Urinary bladder (tissue), 4 donors: ENCODE measurements at places on chromosomes 11 and 22. TPM values are rescaled to one million over a fixed set of nuclear protein-coding genes. Genes with fewer than 3 reads are reported as not detected.

SESN3 gene
- total RNA-seq = 165 TPM

DNA sequence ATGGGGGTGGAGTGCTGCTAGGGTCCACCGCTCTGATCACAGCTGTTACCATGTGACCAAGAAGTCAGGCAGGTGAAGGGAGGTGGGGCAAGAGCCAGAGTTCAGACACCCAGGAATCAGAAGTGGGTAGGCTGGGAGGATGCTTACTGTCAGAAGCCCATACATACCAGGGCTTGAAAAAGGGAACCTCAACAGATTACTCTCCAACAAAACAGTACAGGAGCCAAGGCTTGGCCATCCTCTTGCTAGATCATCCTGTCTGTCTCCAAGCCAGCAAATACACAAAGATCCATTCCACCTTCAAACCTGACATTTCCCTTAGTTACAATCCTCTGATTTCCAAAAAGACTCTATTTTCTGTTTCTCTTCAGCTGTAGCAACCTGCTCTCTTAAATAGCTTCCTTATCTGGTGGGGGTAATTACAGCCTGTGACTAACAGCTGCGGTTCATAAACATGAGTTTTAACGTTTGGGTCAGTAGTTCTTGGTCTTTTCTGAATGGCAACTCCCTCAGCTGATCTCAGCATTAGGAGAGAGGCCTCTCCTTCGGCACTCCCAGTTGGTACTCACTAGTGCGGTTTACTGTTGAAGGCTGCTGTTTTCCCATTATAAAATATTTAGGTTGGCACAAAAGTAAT is 31.1 kb upstream of the WT1 start:
- DNase-seq = no peak

- no peak for DNase-seq
Measured at GRCh38 chr11:64887234-64887756, 8.9 kb upstream of the EHD1 start.

GRCh38 chr22:28139961-28140360 is 220.9 kb upstream of the PITPNB start:
- no peak for DNase-seq

DNA sequence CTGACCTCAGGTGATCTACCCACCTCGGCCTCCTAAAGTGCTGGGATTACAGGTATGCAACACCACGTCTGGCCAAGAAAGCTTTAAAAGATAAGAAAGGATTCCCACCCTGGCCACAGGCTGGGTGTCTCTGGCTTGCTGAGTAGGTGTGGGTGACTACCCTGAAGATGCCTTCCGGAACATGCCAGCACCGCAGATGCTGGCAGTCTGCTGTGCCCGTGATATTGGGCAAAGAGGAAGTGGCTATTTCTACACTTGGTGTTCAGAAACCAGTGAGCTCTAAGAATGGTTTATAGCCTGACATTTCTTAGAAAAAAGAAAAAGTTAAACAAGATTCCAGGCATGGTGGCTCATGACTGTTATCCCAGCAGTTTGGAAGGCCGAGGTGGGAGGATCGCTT is 6.1 kb downstream of the MRPL11 start:
- no peak for DNase-seq

- no peak for DNase-seq
Measured at GRCh38 chr11:17827006-17827405, 92.4 kb downstream of the KCNC1 start.

- DNase-seq = no peak
Measured at GRCh38 chr11:119432484-119433357, 9.7 kb upstream of the THY1 start.
